Pons (tissue), 1 donor: ENCODE measurements at places on chromosomes 12 and 14.

DNA sequence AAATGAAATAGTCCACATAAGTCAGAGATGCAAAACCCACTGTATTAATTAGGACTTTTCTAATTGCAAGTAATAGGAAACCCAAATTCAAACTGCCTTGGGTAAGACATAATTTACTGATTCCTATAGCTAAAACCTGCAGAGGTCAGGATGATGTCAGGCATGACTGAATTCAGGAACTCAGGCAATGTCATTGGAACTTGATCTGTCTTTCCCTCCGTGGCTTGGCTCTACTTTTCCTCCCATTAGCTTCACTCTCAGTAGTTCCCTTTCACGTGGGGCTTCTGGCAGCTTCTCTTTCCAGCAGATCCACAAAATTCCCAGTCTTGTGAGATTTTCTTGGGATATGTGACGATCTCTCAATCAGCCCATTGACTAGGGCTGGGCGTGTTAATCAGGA lies 2.4 kb upstream of the JDP2 start:
- DNase-seq, result no peak

- no peak for DNase-seq
Observed at GRCh38 chr12:2312175-2312574, 259.4 kb downstream of the CACNA1C start.

DNA sequence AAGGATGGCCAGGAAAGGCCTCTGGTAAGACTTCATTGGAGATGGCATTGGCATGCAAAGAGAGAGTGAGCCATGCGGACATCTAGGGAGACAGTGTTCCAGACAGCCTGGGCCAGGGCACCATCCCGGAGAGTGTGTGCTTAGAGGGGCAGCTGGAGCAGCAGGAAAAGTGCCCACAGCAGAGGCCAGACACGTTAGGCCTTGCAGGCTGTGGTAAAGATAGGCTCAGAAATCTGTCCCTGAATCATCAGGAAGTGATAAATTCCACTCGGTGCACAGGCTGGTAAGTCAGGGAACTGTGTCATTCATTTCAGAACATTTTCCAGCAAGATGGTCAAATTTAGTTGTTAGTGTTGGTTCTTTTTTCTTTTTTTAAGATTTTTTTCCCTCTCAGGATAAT lies 8.8 kb downstream of the GALNT16 start:
- DNase-seq, result no peak

DNA sequence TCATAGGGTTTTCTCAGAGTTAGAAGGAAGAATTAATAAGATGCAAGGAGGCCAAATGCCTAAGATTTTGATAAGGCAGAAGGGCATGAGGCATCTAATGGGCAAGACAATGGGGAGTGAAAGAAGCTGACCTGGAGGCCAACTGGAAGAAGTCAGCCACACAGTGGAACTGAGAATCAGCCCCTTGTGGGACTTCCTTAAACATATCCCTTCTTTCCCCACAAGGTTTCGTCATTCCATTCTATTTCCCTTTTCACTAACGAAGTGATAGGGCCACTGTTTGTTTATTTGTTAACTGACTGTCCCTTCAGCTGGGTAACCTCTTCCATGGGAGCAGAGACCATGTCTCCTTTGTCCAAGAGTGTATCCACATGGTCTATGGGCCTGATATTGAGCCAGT lies 86.2 kb downstream of the HELB start:
- peak; percentile 52 for DNase-seq

- DNase-seq, result peak; percentile 31
Observed at GRCh38 chr12:119676022-119676421, 8.1 kb downstream of the PRKAB1 start.

- DNase-seq, result no peak
Observed at GRCh38 chr12:2555487-2556082, 239.2 kb upstream of the FKBP4 start.

GRCh38 chr12:63382930-63383329 lies 231.9 kb upstream of the AVPR1A start:
- DNase-seq, result no peak

DNA sequence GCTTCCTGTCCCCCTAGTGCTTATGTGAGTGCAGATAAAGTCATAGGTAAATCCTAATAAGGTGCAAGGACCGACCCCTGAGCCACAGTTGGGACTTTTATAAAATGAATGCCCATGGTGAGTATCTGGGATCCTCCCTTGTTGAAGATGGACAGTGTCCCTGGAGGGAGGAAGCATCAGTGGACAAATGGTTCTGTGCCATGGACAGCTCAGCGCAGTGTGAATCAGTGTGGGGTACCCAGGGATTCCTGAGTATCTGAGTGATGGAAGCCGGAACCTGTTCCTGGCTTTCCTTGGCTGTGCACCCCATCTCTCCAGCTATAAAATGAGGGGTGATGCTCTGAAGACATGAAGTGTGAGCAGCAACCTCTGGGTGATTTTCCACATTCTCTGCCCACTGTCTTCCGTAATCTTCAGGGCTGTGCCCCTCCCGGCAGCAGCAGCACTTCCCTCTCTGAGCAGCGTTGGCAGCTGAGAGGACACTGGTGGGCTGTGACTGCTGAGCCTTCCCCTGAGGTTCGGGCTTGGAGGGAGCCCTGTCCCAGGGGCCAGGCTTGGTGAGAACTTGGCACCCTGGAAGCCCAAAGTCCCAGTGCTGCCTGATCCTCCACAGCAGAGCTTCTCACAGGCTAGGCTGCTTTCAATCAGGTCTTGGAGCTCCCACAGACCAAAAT lies 25.0 kb downstream of the VCPKMT start:
- no peak for DNase-seq

GRCh38 chr12:77796775-77797174 lies 33.9 kb upstream of the NAV3 start:
- no peak for DNase-seq

- DNase-seq, result no peak
Observed at GRCh38 chr14:69635981-69636639, 24.7 kb downstream of the SUSD6 start.

DNA sequence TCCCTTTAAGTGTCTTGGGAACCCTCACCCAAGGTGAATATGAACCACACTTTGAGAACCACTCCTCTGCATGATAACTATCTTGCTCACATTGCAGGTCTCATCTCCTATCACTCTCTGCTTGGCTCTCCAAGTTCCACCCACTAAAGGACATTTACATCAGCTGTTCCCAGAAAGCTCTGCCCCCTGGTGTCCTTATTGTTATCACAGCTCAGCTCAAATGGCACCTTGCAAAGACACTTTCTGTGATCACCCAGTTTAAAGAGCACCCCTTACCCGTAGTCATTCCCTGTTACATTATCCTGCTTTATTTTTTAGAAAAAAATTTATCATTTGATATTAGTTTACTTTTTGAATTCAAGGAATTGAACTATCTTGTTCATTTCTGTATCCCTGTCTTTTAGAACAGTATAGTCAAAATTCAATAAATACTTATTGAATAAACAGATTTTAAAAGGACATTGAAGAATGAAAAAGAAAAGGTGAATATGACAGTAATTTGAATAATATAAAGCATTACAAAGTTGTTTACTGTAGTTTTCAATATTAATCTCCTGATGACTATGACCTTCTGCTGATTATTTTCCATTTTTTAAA lies 20.5 kb upstream of the GUCY2C start:
- DNase-seq, result peak; percentile 34

- DNase-seq, result no peak
Observed at GRCh38 chr12:42611571-42612230, 22.2 kb upstream of the PRICKLE1 start.

DNA sequence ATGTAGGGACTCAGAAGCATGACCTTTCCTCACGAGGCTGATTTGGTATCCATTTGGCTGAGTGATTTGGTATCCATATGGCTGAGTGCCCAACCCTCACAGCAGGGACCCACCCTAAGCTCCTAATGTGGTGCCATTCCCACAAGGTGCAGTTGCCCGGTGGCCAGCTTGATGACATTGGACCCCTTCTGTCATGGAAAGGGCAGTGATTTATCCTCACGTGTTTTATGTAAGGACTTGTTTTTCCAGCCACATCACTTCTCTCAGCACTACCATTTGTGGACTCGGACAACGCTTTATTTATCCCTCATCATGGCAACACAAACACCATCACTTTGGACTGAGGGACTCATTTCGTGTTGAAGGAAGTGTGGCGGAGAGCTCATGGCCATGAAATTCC lies 8.5 kb upstream of the CDC42BPB start:
- no peak for DNase-seq

GRCh38 chr12:122688291-122688690 lies 14.9 kb downstream of the HCAR2 start:
- no peak for DNase-seq

- DNase-seq, result no peak
Observed at GRCh38 chr12:76679778-76680177, 84.1 kb upstream of the ZDHHC17 start.

GRCh38 chr14:85533023-85533860 lies 3.3 kb downstream of the FLRT2 start:
- DNase-seq, result peak; percentile 60

DNA sequence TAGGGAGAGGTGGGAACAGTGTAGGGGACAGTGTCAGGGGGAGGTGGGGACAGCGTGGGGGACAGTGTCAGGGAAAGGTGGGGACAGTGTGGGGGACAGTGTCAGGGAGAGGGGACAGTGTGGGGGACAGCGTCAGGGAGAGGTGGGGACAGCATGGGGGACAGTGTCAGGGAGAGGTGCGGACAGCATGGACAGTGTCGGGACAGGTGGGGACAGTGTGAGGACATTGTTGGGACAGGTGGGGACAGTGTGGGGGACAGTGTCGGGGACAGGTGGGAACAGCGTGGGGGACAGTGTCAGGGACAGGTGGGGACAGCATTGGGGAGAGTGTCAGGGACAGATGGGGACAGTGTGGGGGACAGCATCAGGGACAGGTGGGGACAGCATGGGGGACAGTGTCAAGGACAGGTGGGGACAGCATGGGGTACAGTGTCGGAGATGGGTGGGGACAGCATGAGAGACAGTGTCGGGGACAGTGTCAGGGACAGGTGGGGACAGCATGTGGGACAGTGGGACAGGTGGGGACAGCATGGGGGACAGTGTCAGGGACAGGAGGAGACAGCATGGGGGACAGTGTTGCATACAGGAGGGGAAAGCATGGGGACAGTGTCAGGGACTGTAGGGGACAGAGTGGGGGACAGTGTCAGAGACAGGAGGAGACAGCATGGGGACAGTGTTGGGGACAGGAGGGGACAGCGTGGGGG lies 139.0 kb downstream of the TMEM121 start:
- no peak for DNase-seq

GRCh38 chr12:30882706-30883105 lies 43.8 kb upstream of the TSPAN11 start:
- peak; percentile 13 for DNase-seq

DNA sequence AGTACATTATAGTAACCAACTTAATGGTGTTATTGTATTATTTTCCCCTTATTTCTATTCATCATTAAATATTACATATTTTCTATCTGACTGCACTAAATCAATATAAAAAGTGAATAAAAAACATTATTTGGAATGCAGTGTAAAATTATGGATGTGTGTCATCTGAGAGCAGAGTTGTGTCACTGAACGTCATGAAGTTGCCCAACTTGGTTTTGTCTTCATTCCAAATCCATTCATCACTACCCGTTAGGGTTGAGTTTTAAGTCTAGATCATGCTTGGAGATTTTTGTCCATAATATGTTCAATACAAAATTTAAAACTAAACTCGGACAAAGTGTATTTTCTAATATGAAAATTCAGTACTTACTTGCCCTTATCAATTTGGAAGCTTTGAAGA lies 16.1 kb downstream of the KLRF1 start:
- DNase-seq, result no peak

- no peak for DNase-seq
Observed at GRCh38 chr14:21999402-21999801, 325.8 kb upstream of the OR4E1 start.

DNA sequence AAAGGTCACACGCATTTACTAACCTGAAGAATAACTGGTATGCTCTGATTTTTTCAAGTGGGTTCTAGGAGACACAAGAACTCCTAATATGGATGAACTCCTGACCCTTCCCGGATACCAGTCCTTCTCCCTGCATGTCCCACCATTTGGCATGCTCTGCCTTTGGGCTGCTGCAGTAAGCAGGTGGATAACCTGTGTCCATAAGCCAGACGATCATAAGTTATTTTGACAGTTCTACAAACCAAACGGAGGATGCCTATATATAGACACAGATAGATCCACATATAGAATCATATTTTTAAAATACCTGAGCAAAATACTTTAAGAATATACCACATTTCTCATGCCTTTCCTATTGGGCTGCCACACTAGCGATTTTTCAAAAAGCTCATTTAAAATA lies 49.4 kb downstream of the TMTC1 start:
- DNase-seq, result no peak

DNA sequence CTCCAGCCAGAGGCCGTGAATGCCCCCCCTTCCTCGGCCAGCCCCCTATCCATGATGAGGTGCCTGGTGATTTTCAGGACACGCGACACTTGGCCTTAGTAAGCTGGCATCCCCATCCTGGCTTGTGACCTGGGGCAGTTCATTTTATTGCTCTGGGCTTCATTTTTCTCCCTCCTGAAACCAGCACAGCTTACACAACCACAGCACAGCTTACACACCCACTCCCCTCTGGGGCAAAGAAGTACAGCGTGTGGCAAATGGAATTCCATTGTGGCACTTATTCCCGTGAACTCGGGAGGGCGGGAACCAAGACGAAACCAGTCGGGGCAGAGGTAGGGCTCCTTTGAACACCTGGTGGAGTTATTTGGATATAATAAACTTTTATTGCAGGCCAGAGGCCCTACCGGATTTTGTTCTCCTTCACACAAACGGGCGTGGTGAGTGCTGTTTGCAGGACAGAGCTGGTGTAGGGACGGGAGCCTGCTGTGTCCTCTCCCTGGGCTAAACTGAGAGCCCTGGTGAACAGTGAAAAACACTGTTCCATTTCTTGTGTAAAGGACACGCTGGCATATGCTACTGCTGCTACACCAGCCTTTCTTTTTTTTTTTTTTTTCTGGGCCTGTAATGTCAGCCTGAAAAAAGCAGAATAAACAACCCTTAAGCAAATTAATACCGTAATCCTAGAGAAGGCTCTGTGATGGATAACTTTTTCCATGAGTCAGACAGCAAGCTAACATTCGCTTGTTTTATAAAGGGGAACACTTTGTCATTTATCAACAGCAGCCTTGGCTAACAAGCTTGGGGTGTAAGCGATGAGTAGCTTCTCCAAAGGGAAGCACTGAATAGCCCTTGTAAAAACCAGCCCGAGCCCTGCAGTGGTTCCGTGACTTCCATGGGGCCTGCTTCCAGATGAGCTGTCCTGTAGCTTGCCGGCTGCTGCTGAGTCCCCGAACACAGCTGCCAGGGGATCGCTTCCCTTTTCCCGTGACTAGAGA lies 29.3 kb downstream of the CD9 start:
- peak; percentile 86 for DNase-seq
